ENCODE measurements at places on chromosomes 6 and 20.

DNA sequence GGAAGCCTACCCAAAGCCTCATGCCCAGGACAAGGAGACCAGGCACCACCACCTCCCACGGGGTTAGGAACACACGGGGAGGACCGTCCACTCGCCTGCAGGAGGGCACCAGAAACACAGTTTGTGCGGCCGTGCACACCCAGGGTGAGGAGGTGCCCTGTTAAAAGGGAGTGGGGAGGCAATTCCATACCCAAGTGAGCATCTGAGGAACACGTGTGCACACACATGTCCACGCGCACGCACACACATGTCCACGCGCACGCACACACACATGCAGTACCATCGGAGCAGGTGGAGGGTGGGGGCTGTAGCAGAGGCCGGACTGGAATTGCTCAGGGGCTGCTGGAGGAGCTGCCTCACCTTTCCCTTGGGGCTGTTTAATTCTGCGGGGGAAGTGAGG lies 259.4 kb downstream of the TAF4 start:
- DNase-seq, result no peak

GRCh38 chr20:62921119-62921687 lies 5.1 kb downstream of the DIDO1 start:
- peak; percentile 89 for DNase-seq

- no peak for DNase-seq
Measured at GRCh38 chr6:73050706-73051105, 174.6 kb downstream of the KHDC1L start.

DNA sequence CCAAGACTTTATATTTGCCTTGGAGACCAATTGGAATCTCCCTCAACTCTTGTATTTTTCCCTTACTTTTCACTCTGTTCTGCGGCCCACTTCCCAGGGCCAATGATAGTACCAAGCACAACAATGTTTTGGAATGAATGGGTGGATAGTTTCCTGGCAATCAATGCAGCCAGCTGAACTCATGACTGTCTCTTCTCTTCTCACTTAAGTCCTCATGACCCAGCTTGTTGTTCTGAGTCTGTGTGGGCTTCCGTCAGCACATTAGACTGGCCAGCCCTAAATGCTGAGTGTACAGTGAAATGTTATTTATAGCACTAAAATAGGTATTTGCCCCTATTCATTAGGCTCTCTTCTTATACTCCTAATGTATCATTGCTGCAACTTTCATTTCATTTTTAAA lies 5.6 kb upstream of the MBOAT1 start:
- no peak for DNase-seq

DNA sequence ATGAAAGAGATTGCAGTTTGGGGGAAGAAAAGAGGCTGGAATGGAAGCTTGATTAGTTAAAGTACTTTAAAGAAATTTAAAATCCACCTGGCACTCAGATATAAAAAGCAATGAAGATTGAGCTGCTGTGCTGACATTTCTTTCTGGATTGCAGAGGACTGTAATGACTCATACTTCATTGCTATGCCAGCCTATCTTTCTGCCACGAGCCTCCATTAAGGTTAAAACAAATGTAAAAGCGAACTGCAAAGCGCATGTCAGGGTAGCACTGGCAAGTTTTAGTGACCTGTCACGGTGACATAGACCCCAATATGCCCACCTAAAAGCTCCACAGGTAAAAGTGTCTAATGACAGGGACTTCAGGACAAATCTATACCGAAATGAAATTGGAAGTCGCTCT lies 449.6 kb downstream of the C6orf118 start:
- no peak for DNase-seq

- DNase-seq, result no peak
Measured at GRCh38 chr20:17935761-17936160, 32.8 kb downstream of the SNX5 start.

- DNase-seq, result no peak
Measured at GRCh38 chr6:712805-713204, 19.9 kb upstream of the EXOC2 start.

DNA sequence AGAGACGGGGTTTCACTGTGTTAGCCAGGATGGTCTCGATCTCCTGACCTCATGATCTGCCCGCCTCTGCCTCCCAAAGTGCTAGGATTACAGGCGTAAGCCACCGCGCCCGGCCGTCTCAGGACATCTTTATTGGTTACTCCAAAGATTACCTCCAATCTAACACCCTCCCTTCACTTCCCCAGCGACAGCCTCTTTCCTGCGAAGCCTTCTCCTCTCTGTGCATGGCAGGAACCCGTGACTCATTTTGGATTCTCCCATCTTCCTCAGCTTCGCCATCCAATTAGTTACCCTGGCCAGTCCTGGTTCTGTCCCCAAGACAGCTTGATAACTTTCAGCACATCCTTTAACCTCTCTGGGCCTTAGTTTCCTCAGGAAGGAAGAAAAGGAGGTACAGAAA lies 51.3 kb upstream of the TOX2 start:
- DNase-seq, result no peak

- DNase-seq, result no peak
Measured at GRCh38 chr6:55756531-55757031, 118.8 kb downstream of the BMP5 start.

- DNase-seq, result no peak
Measured at GRCh38 chr6:44869321-44869897, 458.7 kb upstream of the RUNX2 start.

DNA sequence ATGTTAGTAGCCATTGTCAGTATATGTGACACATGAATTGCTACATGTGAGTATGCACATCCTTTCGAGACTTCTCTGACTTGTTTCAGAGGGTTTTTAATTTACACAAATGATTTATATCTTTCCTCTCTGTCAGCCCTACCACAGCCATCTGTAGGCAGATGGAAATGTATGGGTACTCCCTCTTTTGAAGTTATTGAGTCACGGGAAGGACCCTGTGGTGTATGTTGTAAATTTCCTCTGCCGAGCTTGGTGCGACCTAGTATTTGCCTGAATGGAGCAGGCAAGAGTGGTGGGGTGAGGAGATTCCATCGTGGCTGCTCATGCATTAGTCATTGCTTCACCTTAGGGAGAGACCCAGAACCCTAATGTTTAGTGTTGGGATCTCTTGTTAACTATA lies 171.9 kb downstream of the JARID2 start:
- DNase-seq, result peak; percentile 73

DNA sequence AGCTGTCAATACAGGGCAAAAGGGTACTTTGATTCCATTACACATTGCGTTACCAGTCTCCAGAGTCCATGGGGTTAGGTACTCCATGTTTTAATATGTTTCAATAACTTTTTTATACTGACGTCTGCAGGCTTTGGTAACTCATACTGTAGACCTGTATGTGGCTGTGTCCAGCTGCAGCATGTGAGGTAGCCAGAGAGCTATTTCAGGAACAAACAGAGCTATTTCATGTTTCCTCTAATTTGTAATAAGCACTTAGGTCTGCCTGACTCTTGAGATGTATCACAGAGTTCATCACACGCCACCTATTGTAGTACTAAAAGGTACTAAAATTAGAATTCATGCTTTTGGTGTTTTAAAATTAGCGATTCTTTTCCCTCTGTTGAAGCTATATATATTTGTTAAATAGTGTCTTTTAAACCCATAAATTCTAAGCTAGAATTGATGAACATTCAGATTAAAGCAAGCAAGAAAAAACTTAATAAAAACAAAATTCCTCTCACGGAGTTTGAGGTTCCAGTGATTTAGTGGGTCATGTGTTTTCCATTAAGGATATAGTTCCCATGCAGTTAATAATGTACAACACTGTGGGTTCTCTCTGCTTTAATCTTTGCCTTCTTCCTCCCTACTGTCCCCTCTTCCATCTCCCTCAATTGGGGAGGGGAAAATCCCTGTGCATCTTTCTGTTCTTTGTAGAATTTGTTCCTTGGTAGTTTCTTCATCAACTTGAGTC lies 37.0 kb downstream of the FOXO3 start:
- DNase-seq, result no peak

GRCh38 chr20:22339946-22340345 lies 244.4 kb downstream of the FOXA2 start:
- DNase-seq, result no peak

GRCh38 chr6:129981598-129981997 lies 36.8 kb upstream of the L3MBTL3 start:
- no peak for DNase-seq

- DNase-seq, result no peak
Measured at GRCh38 chr6:112511441-112511840, 164.3 kb downstream of the RFPL4B start.

DNA sequence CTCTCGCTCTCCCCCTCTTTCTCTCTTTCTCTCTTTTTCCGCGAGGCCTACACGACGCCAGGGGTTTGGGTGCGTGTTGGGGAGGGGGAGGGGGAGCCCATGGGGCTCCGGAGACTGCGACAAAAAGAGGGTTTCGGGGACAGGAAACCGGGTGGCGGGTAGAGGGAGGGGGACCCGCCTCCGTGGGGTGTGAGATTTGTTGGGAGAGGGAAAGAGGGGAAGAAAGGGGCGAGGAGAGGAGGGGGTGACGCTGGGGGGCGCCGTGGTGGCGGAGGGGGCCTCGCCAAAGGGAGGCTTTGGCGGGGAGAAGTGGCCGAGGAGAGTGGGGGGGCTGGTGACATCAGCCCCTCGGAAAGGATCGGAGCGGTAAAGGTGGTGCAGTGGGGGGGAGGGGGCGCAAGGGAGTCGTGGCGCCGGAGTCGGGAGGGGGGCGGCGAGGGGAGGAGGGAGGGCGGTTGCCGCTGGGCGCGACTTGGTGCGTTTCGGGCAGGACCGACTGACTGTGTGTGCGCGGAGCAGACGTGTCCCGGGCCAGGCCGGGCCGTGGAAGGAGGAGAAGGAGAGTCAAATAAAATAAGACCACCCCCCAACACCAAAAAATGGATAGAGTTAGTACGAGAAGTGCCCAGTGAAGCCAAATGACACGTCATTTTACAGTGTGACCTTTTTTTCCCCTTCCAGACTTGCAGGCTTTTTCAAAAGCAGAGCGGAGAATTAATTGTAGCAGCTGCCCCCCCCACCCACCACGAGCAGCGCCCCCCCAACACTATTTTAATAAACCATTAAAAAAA lies 39.8 kb downstream of the GNAS start:
- peak; percentile 90 for DNase-seq

- no peak for DNase-seq
Measured at GRCh38 chr6:15301179-15302006, 55.5 kb downstream of the JARID2 start.

- peak; percentile 73 for DNase-seq
Measured at GRCh38 chr6:98833057-98833306, 1.4 kb upstream of the POU3F2 start.

DNA sequence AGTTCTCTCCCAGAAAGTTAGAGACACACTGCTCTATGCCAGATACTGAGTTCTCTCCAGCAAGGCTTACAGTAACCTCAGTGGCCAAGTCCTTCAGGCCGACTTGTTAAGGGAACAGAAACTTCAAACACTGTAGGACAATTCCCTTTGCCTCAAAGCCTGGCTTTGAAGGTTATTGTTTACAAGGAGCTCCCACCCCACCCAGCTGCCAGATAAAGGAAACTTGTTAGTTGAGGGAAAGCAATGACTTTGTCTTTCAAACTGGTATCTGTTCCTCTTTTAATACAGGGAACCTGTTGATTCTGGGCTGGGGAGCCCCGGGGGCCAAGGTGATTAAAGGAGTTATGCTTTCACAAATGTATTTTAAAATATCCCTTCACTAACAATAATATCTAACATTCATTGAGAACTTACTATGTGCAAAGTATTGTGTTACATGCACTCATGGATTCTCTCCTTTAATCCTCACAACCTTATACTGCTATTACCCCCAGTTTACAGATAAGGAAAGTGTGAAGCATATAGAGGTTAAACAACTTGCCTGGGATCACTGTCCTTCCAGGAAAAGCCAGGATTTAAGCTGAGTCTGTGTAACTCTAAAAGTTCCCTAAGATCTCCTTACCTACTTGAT lies 27.6 kb upstream of the CDKN1A start:
- no peak for DNase-seq

GRCh38 chr20:53660947-53661381 lies 67.3 kb upstream of the ZNF217 start:
- peak; percentile 74 for DNase-seq

- DNase-seq, result peak; percentile 83
Measured at GRCh38 chr6:150600301-150601017, 774 bp downstream of the PLEKHG1 start.

DNA sequence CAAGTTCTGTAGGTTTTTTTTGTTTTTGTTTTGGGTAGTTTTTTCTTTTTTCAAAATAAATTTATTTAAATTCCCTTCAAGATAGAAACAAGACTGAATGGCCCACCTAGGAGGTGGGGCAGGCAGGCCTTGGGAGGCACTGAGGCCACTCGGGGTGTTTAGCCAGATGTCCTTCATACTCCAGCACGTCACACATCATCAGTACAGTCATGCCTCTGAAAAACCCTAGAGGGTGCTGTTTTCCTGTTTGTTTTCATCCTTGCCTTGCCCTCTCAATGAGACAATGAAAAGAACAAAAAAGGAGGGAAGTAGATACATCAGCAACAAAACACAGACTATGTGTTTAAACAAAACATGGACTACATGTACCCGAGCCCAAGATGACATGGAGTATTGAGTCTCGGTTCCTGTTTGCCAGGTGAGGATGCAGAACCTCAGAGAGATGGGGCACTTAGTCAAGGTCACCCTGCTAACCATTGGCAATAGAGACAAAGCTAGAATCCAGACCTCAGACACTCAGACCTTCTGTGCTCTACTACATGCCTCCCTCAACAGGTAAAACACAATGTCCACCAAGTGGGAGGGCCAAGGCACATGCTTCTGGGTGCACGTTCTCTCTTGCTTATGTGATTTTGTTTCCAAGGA lies 26.8 kb upstream of the CLIC5 start:
- DNase-seq, result peak; percentile 73
